Activated gamma-delta T cell treated with Interleukin-2 at 50 U/mL for 16 hours (primary cell): ENCODE measurements at places on chromosomes 5 and 9.

GRCh38 chr9:105858006-105858690 is 163.8 kb downstream of the TMEM38B start:
- no peak for DNase-seq

DNA sequence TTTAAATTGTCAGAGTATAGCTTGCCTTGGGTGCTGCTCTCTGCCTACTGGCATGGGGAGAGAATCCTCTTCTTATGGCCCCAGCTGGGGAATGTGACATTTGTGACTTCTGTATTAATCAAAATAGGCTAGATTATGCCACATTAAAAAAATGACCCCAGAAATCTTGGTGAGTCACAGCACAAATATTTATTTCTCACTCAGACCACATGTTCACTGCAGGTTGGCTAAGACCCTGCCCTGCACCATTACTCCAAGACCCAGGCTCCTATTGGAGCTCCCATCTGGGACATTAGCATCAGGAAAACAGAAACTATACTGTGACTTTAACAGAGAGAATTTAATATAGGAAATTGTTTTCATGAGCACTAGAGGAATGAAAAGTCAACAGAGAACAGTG is 16.6 kb upstream of the WHRN start:
- no peak for DNase-seq

DNA sequence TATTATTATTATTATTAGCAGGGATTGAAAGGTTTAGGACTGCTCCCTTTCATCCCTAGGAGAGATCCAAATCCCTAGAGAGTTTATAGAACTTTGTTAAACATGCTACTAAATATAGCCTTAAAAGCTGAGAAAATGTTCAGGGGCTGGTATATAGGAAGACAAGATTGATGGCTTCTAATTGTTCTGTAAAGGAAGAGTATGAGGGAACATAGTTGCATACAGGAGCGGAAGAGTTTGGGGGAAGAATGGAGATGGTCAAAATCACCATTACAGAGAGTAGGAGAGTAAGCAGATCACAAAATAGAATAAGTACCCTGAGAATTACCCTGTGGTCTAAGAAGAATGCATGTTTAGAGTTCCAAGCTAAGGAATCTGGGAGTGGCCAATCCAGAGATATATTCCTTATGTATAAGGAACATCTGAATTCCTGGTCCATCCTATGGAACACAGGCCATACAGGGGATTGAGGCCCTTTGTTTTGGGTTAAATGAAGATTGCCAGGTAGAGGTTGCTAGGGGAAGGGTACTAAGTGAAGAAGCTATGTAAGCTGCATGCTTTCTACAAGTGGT is 158.0 kb upstream of the APC start:
- no peak for DNase-seq

GRCh38 chr5:153641183-153641688 is 150.8 kb downstream of the GRIA1 start:
- no peak for DNase-seq

GRCh38 chr9:123821619-123822018 is 108.3 kb downstream of the DENND1A start:
- DNase-seq, result no peak

DNA sequence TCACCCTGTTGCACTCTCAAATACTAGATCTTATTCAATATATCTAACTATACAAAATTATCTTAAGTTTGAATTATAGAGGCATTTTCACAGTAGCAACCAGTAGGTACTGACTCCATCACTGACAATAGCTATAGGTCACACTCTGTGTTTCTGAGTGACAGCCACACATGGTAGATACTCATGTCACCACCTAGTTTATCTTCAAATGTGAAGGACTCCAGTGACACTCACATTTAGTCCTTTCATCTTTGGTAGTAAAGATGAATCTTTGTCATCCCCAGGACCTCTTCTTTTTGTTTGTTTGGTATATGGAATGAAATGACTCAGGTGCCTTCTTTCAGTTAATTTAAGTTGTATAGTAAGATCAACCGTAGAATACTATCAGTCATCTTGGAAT is 102.5 kb upstream of the DHFR start:
- no peak for DNase-seq

DNA sequence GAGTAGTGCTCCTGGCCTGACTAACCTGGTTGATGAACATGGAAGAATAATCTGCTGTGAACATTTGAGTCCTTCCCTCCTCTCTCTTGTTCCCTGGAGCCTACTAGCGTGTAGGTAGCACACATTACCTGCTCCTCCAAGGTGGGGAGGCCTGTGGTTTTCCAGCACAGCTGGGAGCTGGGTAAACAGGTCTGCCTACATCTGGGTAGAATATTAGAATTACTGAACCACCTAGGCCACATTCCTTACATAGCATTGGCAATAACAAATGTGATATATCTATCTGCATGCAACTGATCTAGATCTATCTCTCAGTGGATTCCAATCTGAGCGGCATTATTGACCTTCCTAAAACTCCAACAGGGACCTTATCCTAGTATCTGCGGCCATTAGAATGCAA is 151.0 kb upstream of the ZNF366 start:
- DNase-seq, result no peak

GRCh38 chr9:119998614-119999013 is 581.4 kb downstream of the CDK5RAP2 start:
- no peak for DNase-seq

- DNase-seq, result no peak
Measured at GRCh38 chr5:175336781-175337180, 107.2 kb downstream of the DRD1 start.

DNA sequence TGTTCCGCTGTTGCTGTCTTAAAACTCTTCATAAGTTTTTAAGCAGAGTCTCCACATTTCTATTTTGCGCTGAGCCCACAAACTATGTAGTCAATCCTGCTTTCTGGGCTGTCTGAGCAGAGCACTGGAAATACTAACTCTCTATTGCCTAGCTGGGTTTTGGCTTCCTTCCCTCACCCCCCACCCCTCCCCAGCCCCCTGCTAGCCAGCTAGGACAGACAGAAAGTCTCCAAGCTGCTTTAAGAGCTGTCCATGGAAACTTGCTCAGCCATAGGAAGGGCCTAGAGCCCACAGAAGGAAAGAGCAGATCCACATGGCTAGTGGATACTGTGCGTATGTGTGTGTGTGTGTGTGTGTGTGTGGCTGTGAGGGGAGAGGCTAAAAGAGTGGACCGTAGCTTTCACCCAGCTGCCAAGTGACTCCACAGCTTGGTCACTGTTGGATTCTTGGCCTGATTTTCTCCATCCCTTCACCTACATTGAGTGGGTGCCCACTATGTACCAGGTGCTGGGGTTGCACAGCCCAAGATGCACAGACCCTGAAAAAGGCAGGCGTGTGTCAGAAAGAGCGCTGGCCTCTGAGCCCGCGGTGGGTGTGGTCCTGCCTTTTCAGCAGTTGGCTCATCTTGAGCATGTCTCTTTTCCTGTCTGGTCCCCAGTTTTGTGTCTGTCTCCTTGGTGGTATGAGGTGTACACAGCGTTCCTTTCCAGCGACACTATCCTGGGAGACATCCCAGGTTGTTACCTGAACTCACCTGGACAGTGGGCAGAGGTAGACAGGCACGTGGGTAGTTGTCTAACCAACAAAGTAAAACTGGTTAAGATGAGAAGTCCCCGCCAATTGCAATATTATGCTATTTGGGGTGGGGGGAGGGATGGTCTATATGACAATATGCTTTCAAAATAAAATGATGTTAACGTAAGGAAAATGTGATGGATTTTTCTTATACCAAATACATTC is 5.4 kb upstream of the NKX2-5 start:
- DNase-seq, result no peak

GRCh38 chr9:88777498-88778312 is 213.6 kb upstream of the S1PR3 start:
- DNase-seq, result no peak

DNA sequence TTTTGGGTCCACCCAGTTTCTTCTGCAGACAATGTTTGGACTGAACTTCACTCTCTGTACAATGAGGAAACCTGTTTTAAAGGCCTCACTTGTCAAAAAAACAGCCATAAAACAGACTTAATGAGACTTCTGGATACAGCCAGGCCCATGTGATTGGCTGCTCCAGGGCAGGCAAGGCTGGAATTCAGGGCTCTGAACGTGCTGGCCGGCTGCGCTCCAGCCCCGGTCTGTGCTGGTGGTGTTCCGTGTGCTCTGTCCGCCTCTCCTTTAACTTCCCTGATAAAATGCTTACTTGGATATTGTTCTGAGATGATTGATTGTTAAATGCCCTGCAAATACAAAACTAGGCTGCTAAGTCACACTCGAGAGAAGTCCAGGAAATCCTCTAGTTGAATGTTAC is 131.2 kb upstream of the KLF4 start:
- DNase-seq, result no peak

DNA sequence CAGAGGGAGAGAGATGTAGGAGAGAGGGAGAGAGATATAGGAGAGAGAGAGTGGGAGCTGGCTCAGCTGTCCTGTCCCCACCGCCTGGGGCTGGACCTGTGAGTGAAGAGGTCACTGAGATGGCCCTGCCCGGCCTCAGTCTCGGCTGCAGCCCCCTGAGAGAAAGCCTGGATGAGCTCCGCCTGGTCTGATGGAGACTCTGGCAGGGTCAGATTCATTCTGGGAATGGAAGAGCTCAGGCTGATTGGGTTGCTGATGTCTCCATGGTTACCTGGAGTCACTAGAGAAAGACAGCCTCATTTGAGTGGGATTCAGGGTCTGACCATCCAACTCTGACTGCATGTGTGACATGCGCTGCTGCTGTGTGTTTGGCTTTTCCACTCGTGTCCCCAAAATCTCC is 27.1 kb upstream of the SEMA4D start:
- no peak for DNase-seq
